Hypothalamus (tissue), 51 donors: ENCODE measurements at places on chromosomes 16 and 17.

GRCh38 chr17:859824-860195 lies 77.7 kb downstream of the MRM3 start:
- DNase-seq: no peak

DNA sequence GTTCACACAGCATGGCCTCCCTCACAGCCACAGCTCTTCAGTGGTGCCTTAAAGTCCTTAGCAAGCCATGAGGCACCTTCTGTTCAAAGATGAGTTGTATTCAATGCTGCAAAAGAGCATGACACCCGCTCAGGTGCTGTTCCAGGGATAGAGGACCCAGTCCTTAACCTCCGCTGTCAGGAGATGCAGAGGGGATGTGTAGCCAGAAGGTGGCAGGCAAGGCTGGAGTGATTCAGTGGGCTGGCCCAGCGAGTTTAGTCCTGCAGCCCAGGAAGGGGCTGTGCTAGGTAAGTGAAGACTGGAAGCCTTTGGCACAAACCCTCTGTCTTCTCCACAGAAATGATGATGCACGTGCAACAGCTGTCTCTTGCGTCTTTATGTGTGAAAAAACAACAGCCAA lies 25.0 kb upstream of the ADAM11 start:
- DNase-seq: no peak

DNA sequence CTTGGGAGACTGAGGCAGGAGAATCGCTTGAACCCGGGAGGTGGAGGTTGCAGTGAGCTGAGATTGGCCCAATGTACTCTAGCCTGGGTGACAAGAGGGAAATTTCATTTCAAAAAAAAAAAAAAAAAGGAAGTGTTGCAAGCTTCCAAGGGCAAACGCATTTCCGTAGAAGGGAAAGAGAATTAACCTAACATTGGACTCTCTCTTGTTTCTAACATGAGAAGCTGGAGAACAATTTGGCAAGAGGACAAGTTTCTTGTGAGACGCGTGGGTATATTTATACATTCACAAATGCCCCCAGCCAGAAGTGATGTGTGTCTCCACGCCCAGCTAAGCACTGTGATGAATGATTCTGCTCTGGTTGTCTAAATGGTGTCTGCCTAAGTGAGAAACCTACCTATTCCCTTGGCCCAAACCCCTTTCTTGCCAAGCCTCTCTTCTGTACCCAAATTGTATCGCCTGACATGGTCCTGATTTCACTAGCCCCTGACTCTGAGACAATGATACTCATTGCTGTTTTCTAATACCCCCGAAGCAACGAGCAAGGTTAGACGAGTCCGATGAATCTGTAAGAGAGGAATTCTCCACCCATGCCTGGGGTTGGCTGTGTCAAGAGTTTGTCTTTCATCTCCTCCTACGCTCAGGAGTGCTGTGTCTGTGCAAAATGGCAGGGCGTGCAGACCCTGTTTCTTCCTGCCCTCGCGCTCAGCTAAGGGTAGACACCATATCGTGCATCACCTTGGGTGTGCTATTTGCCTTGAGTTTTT lies 14.2 kb upstream of the ST6GALNAC2 start:
- no peak for DNase-seq

DNA sequence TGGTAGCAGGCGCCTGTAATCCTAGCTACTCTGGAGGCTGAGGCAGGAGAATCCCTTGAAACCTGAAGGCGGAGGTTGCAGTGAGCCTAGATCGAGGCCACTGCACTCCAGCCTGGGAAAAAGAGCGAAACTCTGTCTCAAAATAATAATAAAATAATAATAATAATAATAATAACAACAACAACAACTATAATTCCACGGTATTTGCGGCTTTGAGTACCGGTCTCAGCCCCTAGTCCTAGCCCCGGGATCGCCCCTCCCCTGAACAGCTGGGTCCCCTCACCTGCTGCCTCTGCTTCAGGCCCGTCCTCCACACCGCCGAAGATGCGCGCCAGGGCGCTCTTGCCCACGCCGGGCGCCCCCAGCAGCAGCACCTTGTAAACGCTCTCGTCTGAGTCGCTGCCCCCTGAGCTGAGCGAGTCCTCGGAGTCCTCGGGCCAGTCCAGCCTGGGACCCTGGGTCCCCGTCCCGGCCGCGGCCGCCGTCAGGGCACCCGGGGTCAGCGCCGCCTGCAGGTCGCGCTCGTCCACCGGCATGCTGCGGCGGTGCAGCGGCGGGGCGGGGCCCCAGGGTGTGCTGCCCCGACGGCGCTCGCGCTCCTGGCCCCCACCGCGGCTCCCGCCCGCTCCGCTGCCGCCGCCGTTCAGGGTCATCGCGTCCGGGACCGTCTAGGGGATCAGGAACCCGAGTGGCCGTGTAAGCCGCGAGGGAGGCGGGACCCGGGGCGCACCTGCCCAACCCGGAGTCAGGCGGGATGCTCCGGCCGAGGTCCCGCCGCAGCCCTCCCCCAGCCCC lies 611 bp downstream of the RRAD start:
- DNase-seq: no peak

DNA sequence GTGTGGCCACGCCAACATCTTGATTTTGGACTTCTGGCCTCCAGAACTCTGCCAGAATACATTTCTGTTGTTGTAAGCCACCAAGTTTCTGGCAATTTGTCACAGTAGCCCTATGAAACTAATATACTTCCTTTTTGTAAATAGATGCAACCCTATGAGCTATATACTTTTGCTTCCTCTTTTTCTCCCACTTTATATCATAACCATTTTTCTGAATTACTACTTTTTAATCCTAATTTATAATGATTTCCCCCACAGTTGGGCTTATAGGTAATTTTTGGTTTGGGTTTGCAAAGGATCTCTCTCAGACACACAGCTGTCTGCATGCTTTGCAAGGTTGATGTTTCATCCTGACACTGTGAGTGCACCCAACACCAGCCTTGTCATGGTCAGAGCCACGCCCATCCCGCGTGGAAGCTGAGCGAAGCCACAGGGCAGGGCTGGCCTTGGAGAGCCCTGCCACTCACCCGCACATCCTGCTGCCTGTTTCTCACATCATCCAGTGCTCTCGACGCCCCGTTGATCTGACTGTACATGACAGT lies 5.8 kb downstream of the TRIM25 start:
- no peak for DNase-seq

- no peak for DNase-seq
Measured at GRCh38 chr17:34620458-34620857, 41.1 kb downstream of the TMEM132E start.

DNA sequence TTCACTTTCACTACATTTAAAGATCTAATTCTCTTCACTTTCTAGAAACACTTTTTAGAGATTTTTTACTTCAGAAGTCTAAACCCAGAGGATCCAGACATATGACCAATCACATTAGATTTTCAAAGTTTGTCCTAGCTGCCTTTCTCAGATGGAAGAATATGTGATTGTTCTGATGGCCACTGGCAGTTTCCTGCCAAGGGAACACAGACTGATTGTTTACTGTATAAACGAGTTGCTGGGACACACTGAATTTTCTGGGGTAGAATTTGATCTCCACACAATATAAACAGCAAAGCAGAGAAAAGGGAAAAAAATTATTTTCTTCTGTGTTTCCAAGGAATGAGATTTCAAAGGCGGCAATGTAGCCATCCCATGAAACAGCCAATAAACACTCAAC lies 480.0 kb downstream of the TOX3 start:
- peak; percentile 40 for DNase-seq

DNA sequence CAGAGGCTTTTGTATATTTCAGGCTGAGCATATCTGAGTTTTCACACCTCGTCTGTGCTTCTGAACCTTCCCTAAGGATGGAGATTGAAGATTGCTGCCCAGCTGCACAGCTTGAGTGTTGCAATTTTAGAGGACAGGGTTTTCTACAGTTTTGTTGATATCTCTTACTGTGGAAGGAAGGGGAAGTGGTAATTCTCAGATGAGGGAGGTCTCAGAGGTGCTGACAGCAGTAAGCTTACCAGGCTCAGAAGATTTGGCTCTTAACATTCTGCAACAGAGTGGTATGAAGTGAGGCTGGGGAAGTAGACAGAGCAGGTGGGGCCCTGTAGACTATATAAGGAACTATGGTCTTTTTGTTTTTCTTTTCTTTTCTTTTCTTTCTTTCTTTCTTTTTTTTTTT lies 45.8 kb upstream of the ARHGAP17 start:
- DNase-seq: no peak

DNA sequence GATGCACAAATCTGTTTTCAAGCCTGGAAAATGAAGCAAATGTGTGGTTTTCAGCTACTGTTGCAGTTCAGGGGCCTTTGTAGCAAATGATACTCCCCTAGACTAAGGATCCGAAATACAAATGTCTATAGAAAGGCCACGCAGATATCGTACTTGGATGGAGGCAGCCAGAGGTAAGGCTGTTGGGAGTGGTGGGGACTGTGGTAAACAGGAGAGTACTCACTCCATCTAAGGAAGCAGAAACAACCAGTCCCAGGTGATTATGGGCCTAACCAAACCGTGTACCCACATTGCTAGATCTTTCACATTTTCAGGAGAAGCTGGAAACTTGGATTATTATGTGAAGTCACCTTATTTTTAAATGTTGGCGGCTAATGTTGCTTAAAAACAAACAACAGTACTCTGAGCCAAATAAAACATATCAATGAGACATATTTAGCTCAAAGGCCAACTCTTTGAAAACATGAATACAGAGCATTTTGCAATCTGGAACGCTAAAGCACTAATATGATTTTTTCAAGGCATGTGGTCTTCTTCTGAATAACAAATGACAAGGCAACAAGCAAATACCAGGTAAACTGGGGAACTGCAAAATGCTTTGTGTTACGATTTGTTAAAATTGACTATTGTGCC lies 110.1 kb downstream of the YPEL2 start:
- no peak for DNase-seq

- no peak for DNase-seq
Measured at GRCh38 chr16:48223490-48223889, 20.6 kb upstream of the LONP2 start.
